Vagina (tissue), 2 donors: ENCODE measurements at places on chromosomes 6 and 20. TPM values are rescaled to one million over a fixed set of nuclear protein-coding genes. Genes with fewer than 3 reads are reported as not detected.

- H3K27ac ChIP-seq, result no peak overlapping the region
- H3K4me3 ChIP-seq, result no peak overlapping the region
- no peak for DNase-seq
- peaks cover 6% of the 10 kb centered on the region for H3K4me1 ChIP-seq
These were observed 52.9 kb upstream of the FNDC1 start for GRCh38 chr6:159116343-159116742.

PTCHD4 gene
- not detected for total RNA-seq

WFDC6 gene
- not detected for total RNA-seq

GRCh38 chr6:138653435-138653834 is 120.1 kb upstream of the CCDC28A start:
- H3K4me1 ChIP-seq, result peaks cover 9% of the 10 kb centered on the region
- no peaks in the 10 kb centered on the region for H3K36me3 ChIP-seq
- no peak for DNase-seq
- H3K4me3 ChIP-seq, result no peak overlapping the region

DNA sequence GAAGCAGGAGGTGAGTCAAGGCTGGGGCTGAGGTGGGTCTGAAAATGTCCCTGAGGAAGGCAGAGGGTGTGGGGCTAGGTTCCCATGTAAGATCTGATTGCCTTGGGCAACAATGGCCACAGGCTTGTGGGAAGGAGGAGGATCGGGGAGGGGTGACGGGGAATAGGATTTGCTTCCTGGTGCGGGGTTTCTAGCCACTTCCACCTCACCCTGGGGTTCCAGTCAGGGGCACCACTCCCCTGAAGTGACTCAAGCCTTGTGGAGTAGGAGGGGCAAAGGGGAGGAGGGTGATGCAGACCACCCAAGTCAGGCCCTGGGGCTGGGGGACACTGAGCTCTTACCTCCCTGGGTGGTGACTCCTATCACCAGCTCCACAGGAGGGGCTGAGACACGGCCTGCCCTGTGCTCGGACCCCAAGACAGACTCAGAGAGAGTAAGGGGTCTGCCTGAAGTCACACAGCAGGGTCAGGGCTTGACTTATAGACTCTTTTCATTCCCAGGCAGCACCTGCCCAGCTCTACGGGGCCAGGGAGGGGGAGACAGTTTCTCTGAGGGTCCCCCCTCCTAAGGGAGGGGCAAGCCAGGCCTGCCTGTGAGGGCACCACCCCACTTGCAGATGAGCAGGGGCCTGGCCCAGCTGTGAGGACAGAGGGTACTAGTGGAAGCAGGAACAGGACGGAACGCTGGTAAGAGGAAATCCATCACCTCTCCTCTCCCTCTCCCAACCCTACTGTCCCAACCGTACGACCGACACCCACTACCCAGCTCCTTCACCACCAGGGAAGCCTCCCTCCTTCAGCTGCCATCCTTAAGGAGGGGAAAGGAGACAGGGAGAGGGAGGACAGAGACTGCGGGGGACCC is 12.4 kb upstream of the SPDEF start:
- DNase-seq, result no peak
- H3K27ac ChIP-seq, result no peak overlapping the region
- H3K36me3 ChIP-seq, result no peaks in the 10 kb centered on the region

DNA sequence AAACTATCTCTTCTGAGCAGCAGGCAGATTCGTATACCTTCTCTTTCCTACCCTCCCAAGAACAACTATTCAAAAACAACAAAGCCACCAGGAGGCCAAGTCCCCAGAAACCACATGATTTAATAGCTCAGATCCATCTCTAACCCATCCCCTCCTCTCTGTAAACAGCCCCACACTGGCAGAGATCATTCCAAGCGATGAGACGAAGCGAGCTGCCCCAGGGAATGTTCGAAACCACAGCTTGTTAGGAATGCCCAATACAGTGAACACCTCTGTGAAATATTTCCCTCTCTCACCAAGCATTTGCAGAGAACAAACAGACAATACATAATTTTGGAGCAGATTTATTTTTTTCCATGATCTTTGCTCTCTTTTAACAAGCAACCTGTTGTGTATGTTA is 231.8 kb downstream of the SOD2 start:
- DNase-seq, result no peak
- no peaks in the 10 kb centered on the region for H3K4me1 ChIP-seq
- no peaks in the 10 kb centered on the region for H3K27me3 ChIP-seq
- no peak overlapping the region for H3K4me3 ChIP-seq

- H3K27ac ChIP-seq, result no peak overlapping the region
- DNase-seq, result no peak
- no peak overlapping the region for H3K4me3 ChIP-seq
- no peaks in the 10 kb centered on the region for H3K4me1 ChIP-seq
- no peaks in the 10 kb centered on the region for H3K36me3 ChIP-seq
- H3K27me3 ChIP-seq, result no peaks in the 10 kb centered on the region
These were observed 313.2 kb upstream of the MAP3K7 start for GRCh38 chr6:90900034-90900433.

CFAP61 gene
- total RNA-seq, result 1.5 TPM

- no peaks in the 10 kb centered on the region for H3K27me3 ChIP-seq
- H3K27ac ChIP-seq, result no peak overlapping the region
- no peak for DNase-seq
- H3K36me3 ChIP-seq, result no peaks in the 10 kb centered on the region
These were observed 140.1 kb downstream of the QKI start for GRCh38 chr6:163554663-163555062.

DNA sequence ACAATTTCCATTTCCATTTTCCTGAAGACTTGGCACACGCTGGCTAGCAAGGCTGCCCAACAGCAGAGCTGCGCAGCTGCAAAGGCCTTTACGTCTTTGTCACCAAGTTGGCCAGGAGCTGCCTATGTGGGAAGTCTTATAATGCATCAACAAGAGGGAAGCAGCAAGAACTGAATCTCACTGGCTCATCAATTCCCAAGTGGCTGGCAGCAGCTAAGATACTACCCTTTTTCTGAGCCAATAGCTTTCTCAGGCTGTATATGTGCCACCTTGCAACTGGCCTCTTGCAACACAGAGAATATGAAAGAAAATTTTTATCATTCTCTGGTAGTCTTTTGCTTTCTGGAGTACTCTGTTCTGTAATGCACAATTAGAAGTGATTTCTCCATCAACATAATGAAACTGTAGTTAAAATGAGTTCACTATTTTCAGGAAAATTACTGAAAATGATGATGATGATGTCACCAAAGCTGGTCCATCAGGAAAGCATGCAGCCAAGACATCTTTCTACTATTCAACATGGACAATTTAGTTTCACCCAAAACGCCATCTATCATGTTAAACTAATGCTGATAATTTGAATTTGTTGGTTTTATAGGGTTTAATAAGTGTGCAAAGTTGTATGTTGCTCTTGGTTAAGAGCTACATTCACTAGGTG is 97.3 kb upstream of the FOXA2 start:
- H3K27me3 ChIP-seq, result no peaks in the 10 kb centered on the region
- no peak overlapping the region for H3K4me3 ChIP-seq
- H3K36me3 ChIP-seq, result no peaks in the 10 kb centered on the region
- no peaks in the 10 kb centered on the region for H3K4me1 ChIP-seq
- peak; percentile 69 for DNase-seq
- no peak overlapping the region for H3K27ac ChIP-seq

- H3K4me1 ChIP-seq, result no peaks in the 10 kb centered on the region
- H3K27me3 ChIP-seq, result no peaks in the 10 kb centered on the region
- H3K4me3 ChIP-seq, result no peak overlapping the region
- no peak for DNase-seq
- H3K27ac ChIP-seq, result no peak overlapping the region
- no peaks in the 10 kb centered on the region for H3K36me3 ChIP-seq
These were observed 83.2 kb downstream of the SLC22A23 start for GRCh38 chr6:3373597-3374203.

GRCh38 chr6:40585651-40586269 is 1.4 kb downstream of the LRFN2 start:
- peaks cover 13% of the 10 kb centered on the region for H3K4me1 ChIP-seq
- no peaks in the 10 kb centered on the region for H3K27me3 ChIP-seq
- no peaks in the 10 kb centered on the region for H3K36me3 ChIP-seq
- no peak overlapping the region for H3K4me3 ChIP-seq
